Activated CD4-positive, alpha-beta T cell treated with anti-CD3 and anti-CD28 coated beads, Interleukin-2, Interleukin-4, amounts not matched to agents 100 ng/mL and 50 ng/mL, durations not matched to agents 16 hours and 8 hours (primary cell): ENCODE measurements at places on chromosomes 7 and 10.

GRCh38 chr7:151648429-151648828 lies 128.7 kb upstream of the RHEB start:
- no peak for DNase-seq

DNA sequence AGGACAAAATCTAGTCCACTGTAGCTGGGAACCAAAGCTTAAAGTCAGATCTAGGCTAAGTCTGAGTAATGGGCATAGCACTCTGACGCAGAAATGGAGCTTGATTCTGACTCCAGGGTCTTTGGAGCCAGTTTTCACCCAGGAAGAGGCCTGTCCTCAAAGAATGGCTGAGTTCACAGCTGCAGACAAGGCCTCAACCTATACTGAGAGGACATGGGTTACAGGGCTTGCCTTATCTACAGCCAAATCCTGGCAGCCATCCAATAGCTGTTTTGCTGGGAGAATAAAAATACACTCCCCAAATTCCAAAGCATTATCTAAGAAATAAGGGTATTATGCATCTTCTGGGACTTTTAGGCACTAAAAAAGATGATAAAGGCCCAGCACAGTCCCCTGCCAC lies 154.8 kb downstream of the RAPGEF5 start:
- DNase-seq, result no peak

DNA sequence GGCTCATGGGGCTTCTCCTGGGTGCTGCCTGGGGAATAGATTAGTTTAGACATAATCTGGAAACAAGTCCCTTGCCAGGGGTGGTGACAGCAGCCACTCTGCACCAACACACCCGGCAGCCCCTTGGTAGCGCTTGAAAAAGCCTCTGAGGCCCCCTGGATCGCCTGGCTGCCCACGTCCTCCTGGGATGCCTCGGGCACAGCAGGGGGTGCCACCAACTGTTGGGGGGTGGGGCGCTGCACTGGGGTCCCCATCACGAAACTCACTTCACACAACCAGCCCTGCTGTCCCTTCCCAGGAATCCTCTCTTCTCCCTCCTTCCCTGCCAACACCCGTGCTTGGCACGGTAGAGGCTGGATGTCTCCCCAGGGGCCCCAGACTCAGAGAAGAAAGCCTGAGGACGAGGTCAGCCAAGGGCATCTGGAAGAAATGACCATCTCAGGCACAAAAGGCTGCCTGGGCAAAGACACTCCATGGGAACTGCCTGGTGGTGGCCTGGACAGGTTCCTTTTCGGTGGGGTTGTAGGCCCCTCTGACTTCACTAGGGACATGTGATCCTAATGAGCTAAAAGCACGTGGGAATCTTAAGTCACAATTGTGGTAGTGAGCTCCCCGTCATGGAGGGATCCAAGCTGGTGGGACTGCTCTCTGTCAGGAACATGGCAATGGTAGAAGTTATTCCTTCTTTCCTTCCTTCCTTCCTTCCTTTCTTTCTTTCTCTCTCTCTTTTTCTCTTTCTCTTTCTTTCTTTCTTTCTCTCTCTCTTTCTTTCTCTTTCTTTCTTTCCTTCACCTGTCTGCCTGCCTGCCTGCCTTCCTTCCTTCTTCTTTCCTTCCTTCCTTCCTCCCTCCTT lies 11.3 kb downstream of the TMEM270 start:
- DNase-seq, result no peak

GRCh38 chr10:113854761-113855588 lies 514 bp downstream of the NHLRC2 start:
- DNase-seq, result peak; percentile 34

DNA sequence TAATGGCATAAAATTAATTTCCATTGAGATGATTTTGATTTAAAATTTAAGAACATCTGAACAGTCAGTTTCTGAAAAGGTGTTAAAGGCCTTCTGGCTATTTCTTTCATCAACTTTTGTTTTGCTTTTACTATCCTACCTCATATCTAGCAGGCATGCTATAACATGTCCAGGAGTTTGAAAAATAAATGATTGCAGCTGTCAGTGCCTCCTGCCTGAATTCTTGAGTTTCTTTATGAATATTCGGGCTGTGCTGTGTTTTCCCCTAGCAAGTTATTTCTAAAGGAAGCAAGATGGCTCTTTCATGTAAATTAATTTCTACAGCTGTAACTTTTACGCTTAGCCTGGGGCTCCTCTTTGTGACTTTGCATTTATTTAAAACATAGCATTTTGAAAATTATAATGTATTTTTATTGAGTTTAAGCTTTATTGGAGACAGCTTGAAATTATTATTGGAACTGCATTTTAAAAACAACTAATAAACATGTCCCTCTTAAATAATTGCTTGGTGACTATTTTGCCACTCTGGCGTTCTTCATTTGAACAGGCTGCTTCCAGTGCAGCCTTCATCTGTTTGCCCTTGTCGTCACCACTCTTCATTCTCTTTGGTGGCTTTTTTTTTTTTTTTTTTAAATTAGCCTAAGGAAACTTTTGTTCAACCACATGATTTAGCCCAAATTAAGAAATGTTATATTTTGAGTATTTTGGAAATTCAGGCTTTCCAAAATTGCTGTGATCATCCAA lies 1083.4 kb upstream of the LRRN3 start:
- no peak for DNase-seq

DNA sequence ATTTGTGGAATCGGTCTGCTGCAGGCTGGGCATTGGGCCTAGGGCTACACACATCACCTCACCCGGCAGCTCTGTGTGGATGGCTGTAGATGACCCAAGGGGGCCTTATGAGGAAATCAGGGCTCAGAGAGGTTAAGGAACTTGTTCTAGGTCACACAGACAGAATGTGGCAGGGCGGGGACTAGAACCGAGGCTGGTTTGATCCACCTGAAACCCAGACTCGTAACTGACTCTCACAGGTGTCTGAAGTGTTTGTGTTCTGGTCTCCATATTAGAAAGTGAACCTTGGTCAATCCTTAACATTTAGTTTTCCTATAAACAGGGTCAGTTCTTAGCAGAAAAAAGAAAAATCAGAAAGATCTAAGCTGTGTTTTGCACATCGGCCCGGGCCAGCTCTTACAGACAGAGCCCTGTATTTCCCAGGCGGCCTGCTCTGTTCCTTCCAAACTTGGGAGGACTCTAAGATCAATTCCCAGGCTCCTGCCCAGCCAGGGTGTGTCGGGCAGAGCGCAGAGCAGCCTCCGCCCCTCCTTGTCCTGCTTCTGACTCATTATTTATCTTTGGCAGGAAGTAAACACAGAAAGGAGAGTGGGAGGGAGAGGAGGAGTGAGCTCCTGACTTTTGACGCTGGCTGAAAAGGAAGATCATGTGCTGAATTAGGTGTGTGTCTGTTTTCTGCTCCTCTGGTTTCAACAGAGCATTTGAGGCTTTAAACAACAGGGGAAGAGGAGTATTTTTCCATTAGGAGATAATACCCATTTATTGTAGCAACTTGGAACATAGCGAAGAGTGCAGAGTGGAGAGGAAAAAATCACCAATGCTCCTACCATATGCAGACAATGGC lies 74.1 kb downstream of the TACC2 start:
- no peak for DNase-seq

DNA sequence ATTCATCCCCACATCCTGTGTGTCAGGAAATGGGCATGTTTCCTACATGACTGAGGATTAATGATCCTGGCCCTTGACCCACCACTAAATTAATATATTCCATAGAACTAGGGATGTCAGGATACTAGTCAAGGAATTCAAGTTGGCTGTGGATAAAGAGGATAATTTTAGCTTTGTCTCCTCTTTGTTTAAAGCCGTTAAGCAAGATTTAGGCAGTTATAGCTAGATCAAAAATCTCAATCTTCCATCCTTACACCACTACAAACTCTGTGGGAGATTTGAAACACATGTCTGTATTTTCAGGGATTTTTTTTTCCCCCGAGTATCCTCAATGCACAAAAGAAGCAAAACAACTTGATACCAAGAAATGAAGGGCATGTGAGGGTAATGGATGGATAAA lies 417.1 kb downstream of the MAGI2 start:
- DNase-seq, result no peak

DNA sequence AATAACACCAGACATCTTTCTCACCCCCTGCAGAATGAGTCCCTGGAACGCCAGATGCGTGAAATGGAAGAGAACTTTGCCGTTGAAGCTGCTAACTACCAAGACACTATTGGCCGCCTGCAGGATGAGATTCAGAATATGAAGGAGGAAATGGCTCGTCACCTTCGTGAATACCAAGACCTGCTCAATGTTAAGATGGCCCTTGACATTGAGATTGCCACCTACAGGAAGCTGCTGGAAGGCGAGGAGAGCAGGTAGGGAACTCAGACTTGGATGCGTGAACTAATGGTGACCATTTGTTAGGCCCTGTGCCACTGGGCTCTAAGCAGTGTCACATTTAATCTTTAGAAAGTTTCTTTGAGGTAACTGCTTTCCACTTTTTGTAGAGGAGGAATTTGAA lies 7.1 kb downstream of the VIM start:
- no peak for DNase-seq

- DNase-seq, result no peak
Measured at GRCh38 chr7:20958572-20958971, 171.9 kb upstream of the SP8 start.

GRCh38 chr10:50554995-50555568 lies 68.7 kb downstream of the SGMS1 start:
- DNase-seq, result no peak

- no peak for DNase-seq
Measured at GRCh38 chr10:11265484-11265883, 247.8 kb downstream of the CELF2 start.

GRCh38 chr7:55590517-55591281 lies 18.4 kb upstream of the VOPP1 start:
- DNase-seq, result no peak

- no peak for DNase-seq
Measured at GRCh38 chr7:32093415-32094408, 23.5 kb upstream of the PDE1C start.

DNA sequence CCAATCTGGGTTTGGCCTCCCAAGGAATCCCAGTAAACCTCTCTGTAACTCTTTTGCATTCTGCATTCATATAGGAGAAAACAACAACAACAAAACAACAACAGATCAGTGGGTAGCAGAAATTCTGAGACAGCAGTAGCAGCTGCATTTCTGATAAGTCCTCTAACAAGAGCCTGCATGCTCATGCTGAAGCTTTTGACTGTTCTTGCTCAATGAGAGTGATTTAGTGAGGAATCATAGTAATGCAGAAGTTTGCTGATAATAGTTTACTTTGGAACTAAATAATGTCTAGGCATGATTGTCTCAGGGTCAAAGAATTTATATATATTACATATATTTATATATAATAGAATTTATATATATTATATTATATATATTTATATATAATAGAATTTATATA lies 35.2 kb downstream of the BMPER start:
- no peak for DNase-seq

DNA sequence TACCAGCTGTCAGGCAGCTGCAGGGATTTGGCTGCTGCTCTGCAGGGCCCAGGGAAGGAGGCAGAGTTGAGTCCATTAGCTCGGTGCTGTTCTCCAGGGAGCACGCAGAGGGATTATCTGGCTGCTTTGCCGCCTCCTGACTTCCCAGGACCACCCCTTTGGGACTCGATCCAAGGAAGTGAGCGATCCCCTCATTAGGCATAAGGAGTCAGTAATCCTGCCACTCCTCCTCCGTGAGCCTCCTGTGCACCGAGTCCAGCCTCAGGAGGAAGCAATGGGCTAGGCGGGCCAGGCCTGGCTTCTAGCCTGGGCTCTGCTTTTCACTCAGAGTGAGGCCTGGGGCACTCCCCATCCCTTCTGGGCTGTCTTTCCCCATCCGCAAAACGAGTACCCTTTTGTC lies 417.9 kb downstream of the RPS24 start:
- DNase-seq, result no peak

DNA sequence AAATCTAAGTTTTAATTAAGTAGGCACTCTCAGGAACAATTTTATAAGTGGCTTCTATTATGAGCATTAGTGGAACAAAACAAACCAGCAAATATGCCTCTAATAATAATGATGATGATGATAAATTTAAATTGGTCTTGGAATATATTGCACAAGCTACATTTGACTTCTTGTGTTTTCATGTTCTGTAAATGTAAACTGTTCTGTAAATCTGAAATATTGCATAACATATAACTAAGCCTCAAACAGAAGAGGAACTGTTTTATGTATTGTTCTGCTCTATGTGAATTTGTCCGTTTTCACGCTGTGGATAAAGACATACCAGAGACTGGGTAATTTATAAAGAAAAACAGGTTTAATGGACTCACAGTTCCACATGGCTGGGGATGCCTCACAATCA lies 625.2 kb upstream of the CELF2 start:
- no peak for DNase-seq

DNA sequence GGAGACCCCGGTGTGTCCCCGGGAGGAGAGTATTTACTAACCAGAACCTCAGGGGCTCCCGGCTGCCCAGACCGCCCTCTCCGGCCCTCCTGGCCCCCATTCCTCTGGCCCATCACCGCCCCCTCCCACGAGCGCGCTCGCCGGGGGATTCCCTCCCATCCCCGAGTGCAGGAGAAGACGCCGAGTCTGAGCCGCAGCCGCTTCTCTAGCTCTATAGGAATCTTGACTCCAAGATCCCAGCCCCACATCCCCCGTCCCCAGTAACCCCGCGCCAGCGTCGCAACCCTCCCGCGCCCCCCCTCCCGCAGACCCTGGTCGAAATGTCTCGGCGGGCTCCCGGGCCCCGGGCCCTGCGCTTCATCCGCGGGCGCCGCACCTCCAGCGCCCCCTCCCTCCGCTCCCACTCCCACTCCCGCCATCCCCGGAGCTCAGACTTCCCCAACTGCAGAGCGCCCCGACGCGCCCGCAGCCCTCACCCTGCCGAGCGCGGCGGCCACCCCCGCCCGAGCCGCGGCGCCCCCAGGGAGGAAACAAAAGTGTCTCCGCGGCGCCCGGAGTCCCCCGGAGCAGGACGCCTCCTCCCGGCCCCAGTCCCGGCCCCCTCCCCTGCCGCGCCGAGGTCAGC lies 541 bp downstream of the ELMO1 start:
- DNase-seq, result no peak
